ENCODE measurements at places on chromosomes 13 and 19.

- DNase-seq = no peak
Observed at GRCh38 chr19:8069096-8069973, 16.8 kb downstream of the CCL25 start.

DNA sequence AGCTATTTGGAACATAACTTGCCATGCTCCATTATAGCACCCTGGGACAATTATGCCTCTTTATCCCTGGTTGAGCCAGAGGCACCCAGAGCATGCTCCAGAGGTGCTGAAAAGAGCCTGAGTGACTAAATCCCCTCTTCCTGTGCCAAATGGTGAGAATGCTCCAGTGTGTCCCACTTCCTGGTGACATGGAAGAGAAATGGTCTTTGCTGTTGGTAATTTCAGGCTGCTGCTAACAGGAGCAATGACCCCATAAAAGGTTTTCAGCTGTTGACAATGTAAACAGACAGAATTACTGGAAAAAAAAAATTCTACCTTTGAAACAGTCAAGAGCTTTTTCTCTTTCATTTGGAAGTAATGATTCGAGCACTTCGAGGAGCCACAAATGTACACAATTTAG, 341.8 kb downstream of the FGF9 start:
- peak; percentile 17 for DNase-seq

GRCh38 chr13:57633141-57633949, 1.8 kb downstream of the PCDH17 start:
- DNase-seq = peak; percentile 26

DNA sequence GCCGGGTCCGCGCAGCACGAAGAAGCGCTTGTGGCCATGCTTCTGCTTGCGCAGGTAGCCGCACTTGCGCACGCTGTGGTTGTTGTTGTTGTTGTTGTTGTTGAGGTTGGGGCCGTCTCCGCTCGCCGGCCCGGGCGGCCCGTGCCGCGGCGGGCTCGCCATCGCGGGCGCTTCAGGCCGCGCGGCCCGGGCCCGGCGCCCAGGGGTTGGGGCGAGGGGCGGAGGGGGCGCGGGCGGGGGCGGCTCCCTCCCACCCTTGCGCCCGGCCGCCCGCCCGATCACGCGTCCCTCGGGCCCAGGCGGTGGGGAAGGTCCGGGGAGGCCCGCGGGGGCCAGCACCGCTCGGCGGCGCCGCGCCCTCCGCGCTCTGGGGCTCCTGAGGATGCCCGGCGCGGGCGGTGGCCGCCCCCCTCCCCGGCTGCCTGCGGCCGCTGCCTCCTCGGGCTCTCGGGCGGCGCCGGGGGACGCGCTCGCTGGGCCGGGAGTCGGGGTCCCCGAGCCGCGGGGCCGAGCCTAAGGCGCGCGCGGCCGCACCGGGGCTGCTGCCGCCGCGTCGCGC, 412 bp downstream of the IRS2 start:
- no peak for DNase-seq
